ENCODE measurements at places on chromosomes 2 and 18.

DNA sequence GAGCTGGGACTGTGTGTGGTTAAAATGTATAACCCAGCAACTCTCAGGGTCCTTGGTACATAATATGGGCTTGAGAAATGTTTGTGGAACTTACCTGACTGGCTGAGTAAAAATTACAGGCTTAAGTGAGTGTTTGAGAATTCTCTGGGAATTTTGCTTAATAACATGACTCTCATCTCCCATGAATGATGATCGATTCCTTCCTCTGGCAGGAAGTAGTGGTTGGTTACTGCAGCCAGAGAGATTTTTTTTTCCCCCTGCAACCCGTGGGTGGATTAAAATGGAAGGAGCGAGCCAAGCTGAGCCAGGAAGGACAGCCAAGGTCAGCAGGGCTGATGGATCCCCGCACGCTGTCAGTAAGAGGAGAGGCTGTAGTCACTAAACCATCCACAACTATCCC lies 40.6 kb upstream of the RFX8 start:
- no peak for DNase-seq

- no peak for DNase-seq
Observed at GRCh38 chr2:199581935-199582360, 124.2 kb upstream of the SATB2 start.

- DNase-seq = peak; percentile 42
Observed at GRCh38 chr2:55087501-55087900, 37.2 kb upstream of the RTN4 start.

DNA sequence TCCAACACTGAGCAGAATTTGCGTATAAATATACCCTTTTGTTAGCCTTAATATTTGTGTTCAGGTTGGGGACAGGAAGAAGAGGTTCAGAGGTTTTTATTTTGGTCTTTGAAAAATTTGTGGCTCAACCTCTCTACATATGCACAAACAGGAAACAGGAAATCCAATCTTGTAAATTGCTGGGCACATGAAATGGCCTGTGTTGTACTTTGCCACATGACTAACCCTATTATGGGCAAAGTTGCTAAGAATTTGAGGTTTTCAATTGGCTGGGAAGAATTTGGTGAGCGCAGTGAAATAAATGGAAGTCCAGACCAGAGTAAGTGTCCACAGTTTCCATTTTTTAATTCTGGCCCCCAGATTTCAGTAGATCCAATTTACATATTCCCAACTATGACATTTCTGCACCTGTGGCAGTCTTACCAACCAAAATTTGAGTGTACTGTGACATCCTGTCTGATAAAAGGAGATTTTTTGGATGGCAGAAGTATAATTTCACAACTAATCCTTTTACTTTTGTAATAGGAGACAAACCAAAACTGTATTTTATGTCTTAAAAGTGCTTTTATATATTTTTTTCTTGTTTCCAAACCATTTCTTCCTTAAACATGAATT lies 63.6 kb downstream of the COX7A2L start:
- DNase-seq = no peak

DNA sequence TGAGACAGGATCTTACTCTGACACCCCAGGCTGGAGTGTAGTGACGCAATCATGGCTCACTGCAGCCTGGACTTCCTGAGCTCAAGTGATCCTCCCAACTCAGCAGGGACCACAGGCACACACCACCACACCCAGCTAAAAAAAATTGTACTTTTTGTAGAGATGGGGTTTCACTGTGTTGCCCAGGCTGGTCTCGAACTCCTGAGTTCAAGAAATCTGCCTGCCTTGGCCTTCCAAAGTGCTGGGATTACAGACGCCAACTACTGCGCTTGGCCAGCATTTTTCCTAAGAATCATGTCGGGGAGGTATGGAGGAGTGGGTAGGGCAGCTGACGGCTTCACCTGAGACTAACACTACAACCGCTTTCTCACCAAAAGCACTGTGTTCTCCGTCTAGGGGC lies 50.4 kb downstream of the CYP26B1 start:
- DNase-seq = no peak

GRCh38 chr18:73681912-73682311 lies 465.7 kb downstream of the FBXO15 start:
- DNase-seq = no peak

- DNase-seq = peak; percentile 21
Observed at GRCh38 chr18:8307960-8308359, 301.3 kb upstream of the RAB12 start.

DNA sequence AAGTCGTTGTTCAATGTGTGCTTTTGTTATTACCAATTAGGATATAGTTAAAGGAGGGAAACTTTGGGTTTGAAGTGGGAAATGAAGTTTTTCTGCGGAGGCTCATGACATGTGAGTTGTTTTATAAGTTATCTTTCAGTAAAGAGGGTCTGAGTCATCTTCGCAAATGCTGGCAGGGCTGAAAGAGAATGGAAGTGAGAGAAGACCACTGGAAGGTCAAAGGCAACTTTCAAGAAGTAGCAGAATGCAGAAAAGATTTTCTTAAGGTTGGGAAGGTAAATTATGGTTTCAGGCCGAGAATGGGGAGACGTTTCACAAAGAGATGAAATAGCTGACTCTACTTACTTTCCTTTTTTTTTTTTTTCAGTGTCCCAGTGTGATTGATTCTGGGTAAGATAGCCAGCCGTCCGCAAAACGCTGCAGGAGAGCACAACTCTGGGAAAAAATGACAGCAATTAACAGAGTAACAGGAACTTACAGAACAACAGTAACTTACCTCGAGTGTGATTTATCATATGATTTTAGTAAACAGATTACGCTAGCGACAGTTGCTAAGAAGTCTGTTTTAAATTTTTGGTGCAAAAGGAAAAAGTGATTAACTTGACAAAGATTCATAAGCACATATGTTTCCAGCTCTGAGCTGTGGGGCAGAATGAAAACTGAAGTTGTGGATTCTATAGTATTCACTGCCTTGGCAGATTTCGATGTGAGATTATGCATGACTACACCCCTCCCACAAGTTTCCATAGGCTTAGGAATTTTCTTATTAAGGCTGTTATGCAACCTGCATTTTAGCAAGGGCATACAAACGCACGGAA lies 46.8 kb upstream of the ACTR3 start:
- DNase-seq = no peak

- no peak for DNase-seq
Observed at GRCh38 chr18:47799376-47799775, 131.1 kb downstream of the SMAD2 start.
